ENCODE measurements at places on chromosomes 1 and 21.

DNA sequence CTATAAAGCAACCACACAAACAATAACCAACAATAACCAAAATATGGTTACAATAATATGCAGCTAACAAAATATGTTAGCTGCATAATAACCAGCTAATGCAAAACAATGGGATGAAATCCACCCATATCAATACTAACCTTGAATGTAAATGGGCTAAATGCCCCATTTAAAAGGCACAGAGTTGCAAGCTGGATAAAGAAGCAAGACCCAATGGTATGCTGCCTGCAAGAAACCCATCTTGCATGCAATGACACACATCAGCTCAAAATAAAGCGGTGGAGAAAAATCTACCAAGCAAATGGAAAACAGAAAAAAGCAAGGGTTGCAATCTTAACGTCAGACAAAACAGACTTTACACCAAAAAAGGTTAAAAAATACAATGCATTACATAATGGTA, 316.5 kb upstream of the NR5A2 start:
- no peak for DNase-seq

DNA sequence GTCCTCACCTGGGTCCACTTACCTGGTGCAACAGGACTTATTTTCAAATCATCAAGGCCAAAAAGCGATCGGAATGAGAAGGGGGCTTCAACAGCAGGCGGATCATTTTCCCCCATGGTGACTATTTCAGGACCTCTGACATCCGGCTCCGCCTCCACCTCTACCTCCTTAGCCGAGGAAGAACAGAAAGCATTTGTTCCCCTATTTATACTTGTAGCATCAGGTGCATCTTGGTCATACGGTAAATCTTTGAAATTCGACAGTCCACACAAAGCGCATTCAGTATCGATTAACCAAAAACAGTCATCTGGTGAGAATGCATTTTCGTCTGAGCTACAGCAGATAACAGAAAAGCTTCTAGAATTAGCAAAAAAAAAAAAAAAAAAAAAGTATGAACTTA, 550 bp downstream of the TMPRSS3 start:
- DNase-seq = no peak

DNA sequence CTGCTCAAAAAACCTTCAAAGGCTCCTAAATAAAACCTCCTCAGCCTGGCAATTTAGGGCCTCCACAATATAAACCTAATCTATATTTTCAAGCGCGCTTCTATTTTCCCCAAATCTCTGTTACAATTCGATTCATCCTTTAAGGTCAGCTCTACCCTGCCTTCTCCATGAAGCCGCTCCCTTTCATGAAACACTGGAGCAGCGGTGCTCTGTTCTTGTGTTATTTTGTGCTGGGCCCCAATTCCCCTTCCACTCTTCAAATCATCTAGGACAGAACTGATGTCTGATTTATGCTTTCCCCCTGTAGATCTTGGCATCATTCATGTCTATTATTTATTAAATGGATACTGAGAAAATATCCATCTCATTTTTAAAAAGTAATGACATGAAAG, 6.9 kb downstream of the ERRFI1 start:
- DNase-seq = no peak

- DNase-seq = no peak
These were observed 21.9 kb upstream of the GPR157 start for GRCh38 chr1:9150582-9151327.

DNA sequence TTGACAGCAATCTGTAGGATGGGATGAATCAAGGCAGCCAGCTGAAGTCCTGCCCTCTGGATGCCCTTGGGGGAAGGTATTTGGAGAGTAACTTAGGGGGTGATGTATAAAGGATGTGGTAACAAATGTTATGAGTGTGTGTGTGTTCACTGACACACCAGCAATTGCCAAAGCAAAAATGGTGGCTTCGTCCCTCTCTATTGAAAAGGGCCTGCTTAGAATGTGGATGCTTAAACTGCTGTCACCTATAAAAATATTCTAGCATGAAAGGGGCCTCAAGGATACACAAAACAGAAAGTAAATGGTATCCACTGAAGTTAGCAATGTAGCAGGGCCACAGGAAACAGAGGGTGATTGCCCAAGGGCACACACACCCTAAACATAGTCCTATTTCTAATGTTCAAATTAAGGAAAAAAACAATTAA, 15.1 kb upstream of the AIM2 start:
- DNase-seq = peak; percentile 58

- peak; percentile 11 for DNase-seq
These were observed 47.1 kb downstream of the GPR88 start for GRCh38 chr1:100584761-100585745.

- no peak for DNase-seq
These were observed 55.1 kb downstream of the LRIG2 start for GRCh38 chr1:113128116-113128515.

- no peak for DNase-seq
These were observed 1.6 kb downstream of the PHC2 start for GRCh38 chr1:33429332-33429731.

GRCh38 chr1:201876148-201876818, 12.4 kb upstream of the SHISA4 start:
- DNase-seq = peak; percentile 44

GRCh38 chr21:14858311-14858710, 206.5 kb downstream of the NRIP1 start:
- no peak for DNase-seq

GRCh38 chr21:25658427-25659035, 19.5 kb downstream of the JAM2 start:
- DNase-seq = no peak

DNA sequence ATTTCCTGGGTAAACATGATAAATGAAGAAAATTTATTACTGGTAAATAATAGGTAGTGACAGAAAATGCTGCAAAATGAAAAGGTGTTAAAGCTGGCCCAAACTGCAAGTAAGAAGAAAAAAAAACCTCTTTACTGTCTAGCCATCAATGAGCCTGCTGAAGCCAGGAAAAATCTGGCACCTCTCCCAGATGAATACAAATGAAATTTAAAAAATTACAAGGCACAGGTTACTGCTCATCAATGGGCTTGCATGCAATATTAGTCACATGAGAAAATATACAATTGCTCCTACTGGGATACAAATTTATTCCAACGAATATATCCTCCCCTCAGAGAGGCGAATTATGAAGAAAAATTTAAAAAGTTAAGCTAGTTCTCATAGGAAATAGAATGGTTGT, 1422.5 kb downstream of the KCNT2 start:
- DNase-seq = no peak

DNA sequence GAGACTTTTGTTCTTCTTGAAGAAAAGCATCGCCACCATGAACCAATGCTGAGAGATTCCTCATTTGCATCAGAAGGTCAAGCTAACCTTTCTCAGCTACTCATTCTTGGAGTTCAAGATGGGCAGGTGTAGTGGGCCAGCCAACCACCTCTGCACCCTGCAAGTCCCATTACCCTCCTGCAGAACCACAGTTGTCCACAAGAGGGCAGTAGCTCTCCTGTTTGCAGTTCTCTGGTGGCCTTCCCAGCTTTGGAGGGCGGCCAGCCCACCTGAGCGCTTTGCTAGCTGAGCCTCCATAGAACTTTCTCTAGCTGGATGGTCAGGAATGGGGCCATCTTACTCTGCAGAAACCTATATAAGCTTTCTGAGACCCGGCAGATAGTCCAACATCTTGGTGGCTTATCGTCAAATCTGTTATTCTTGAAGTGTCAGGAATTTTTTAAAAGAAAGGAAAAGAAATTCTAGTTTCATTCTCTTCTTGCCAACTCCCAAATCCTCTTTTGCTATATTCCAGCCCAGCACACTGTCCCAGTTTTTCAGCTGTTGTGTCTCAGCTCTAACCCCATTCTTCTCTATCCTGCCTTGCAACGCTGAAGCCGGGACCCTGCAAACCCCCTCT, 11.0 kb upstream of the LMX1A start:
- peak; percentile 58 for DNase-seq

DNA sequence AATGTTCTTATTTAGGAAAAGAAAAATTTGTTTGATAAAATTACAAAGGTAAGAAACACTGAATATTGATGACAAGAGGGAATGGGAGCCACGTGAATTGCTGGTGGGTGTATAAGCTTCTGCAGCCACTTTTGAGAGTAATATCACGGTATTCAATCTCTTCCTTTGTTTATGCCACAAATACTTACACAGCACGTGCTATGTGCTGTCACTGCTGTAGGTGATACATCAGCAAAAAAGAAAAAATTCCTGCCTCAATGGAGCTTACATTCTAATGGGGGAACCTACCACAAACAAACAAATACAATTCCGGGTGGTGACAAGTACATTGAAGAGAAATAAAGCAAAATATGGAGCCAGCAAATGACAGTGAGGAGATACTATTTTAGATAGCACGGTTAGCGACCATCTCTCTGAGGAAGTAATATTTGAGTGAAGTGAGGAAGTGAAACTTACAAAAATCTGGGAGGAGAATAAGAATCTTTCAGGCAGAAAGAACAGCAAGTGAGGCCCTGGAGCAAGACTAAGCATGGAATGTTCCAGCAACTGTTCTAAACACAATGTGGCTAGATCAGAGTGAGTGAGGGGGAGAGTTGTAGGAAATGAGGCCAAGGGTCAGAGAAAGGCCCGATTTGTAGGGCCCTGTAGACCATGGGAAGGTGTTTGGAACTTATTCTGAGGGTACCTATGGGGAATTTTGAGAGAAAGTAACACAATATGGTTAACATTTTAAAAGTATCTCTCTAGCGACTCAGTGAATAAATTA, 2.6 kb upstream of the FCRLB start:
- no peak for DNase-seq

DNA sequence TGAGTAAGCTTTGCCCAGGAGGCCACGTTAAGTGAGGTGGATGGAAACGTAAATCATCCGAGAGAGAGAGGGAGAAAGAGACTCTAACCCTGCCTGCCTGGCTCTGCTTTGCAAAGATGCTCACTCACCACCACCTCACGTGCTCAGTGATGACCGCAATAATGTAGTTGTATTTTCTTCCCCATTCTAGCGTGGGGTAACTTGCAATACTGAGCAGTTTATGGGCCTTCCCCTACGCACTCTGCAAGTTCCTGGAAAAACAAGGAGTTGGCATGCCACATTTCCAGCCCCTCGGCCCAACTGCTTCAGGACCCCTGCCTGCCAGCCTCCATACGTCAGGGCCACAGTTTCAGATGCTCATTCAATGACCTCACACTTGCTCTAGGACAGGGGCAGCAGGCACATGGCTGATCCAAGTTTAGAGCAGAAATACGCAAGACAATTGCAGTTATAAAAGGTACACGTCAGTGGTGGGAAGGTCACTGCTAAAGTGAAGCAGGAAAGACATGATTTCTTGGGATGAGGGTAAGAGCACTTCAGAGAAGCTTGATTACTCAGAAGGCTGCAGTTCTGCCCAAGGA, 112.5 kb upstream of the RAB4A start:
- DNase-seq = no peak

- peak; percentile 14 for DNase-seq
These were observed 16.3 kb upstream of the PLCH2 start for GRCh38 chr1:2459757-2460156.

- no peak for DNase-seq
These were observed 152.4 kb downstream of the HLX start for GRCh38 chr1:221031458-221032203.

DNA sequence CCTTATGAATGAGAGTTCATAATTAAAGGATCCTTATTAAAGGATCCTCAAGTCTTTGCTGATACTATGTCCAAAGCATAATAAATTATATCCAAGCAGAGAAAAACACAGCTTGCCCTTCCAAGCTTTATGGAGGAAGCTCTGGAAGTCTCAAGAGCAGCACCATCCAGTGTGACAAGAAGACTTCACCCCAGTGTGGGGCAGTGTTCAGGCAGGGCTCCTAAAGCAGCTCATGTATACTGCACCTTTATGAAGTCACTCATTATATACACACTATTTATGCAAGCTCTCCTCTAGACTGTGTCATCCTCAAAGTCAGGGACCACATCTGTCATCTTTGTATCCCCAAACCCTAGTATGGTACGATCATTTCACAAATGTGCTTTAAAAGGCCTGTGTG, 11.9 kb upstream of the CCN1 start:
- DNase-seq = no peak

GRCh38 chr1:150906329-150906728, 19.4 kb downstream of the CTXND2 start:
- no peak for DNase-seq

- DNase-seq = no peak
These were observed 73.3 kb downstream of the TNFSF18 start for GRCh38 chr1:172977296-172978017.

DNA sequence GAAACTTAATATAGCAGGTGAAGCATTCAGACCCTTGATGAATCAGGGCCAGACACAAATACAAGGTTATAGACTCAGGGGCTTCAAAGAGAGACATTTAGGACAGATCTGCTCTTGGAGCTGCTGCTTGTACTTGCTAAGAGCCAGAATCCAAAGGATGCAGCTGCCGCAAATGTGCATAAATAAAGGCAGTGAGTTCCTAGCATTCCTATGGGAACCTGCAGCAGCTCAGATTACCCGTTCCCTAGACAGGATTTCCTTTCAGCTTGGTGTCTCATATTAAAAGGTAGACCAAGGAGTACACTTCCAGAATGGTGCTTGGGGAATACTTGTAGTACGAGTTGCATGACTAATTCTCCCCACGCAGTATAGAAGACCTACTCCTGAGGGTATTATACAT, 9.7 kb upstream of the LRRC53 start:
- DNase-seq = no peak

DNA sequence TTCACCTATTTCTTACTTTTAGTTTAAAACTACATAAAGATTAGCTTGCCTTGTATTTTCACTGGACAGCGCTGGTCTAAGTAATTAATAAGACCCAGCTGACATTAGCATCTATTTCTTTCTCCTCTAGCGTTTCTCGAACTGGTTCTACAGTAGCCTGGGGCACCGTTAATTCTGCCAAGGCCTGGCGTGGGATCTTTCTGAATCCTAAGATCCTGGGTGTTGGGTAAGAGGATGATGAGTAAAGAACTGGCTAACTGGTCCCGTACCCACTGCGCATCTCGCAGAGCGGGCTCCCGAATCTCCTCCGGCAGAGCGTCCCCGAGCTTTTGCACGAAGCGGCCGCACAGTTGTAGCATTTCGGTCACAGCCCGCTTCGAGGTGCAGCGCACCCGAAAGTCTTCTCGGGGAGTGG, 309 bp downstream of the NSL1 start:
- DNase-seq = peak; percentile 70

DNA sequence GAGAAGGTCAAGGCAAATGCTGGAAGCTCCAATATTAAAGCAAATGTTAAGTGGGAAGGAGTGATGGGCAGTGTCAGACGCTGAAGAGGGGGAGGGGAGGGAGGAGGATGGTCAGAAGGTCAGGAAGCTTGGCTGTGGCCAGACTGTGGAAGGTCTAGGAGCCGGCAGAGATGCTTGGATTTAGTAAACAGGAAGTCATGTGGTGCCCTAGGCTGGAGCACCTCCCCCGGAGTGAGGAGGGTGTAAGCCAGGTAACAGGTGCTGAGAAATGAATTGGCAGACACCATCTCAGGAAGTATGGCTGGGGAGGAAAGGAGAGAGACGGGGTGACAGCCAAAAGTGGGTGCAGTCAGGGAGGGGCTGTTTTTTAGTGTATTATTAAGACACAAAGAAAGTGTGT, 17.7 kb downstream of the CSMD2 start:
- DNase-seq = no peak

DNA sequence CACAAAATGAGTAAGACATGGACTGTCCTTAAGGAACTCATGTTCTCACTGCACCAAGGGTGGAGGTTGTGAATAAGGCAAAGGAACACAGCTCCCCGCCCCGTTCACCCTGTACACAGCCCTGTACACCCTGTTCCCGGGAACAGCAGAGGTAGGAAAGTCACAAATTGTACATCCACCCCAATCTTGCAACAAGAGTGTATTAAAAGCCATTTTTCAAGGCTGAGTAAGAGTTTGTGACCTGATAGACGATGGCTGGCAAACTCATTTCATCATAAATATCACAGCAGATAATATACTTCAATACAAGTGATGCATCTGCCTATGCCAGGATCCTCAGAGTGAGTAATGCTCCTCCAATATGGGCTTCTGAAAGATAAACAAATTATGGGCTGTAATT, 52.5 kb upstream of the CAMK1G start:
- no peak for DNase-seq
